Lower lobe of right lung (tissue), 2 donors: ENCODE measurements at places on chromosomes 3 and 15. TPM values are rescaled to one million over a fixed set of nuclear protein-coding genes. Genes with fewer than 3 reads are reported as not detected.

DNA sequence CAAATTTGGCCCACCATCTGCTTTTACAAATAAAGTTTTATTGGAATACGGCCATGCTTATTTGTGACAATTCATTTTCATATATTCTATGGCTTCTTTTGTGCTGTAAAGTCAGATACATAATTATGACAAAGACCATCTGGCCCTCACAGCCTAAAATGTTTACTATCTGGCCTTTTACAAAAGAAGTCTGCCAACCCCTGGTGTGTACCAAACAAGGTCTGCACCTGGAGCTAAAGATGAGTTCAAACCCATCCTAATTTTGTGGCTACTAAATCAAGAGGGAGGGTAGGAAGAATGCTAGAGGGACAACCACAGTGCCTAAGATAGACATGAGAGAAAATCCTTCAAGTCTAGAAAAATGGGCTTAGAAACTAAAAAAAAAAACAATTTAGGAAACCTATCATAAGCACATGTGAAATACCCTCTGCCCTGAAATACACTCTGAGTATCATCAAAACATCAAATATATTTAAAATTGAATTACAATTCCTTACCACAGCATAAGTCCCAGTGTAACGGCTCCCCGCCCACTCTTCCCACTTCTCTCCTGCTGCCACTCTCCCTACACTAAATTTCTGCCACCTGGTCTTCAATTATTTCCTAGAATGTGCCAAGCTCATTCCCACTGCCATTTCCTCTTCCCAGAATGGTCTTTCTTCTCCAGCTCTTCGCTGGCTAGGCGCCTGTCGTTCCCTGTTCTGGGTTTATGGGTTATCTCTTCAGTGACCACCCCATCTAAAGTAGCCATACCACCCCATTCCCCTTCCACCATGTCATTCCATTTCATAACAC, 950.7 kb upstream of the CFAP20DC start:
- no peak for DNase-seq

DNA sequence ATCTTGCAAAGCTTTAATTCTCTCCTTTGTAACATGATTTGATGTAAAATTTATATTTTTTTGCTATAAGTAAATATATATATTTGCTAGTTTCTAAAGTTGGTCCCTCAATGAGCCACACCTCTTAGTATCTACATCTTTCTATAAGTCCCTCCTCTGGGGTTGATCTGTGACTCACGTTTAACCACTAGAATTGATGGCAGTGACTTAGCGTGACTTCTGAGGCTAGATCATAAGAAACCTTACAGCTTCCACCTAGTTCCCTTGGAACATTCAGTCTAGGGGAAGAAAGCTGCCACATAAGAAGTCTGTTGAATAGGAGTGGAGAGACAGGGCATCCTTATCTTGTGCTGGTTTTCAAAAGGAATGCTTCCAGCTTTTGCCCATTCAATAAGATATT, 56.6 kb upstream of the TNIK start:
- DNase-seq, result no peak

- no peak for DNase-seq
Measured at GRCh38 chr15:33256874-33257273, 53.9 kb upstream of the RYR3 start.

The GOLGA8J gene
- total RNA-seq, result 0.59 TPM

- no peak for DNase-seq
Measured at GRCh38 chr3:148331081-148331846, 366.4 kb upstream of the AGTR1 start.
